ENCODE measurements at places on chromosomes 5 and 9. TPM values are rescaled to one million over a fixed set of nuclear protein-coding genes. Genes with fewer than 3 reads are reported as not detected.

Gene HTR4
- total RNA-seq: 0.31 TPM

Gene IL4
- total RNA-seq: not detected

Gene DMRT2
- total RNA-seq: not detected

Gene RNF180
- 78.9 TPM for total RNA-seq

Gene CWC27
- total RNA-seq: 36.9 TPM

Gene TRPM6
- 2.5 TPM for total RNA-seq

Gene FNIP1
- total RNA-seq: 69.2 TPM

Gene KIF20A
- total RNA-seq: 6.3 TPM

Gene USP20
- 18.5 TPM for total RNA-seq

Gene ESM1
- total RNA-seq: not detected
